ENCODE measurements at places on chromosomes 1 and 21.

GRCh38 chr21:46152927-46153246 lies 2.5 kb downstream of the FTCD start:
- DNase-seq: no peak

DNA sequence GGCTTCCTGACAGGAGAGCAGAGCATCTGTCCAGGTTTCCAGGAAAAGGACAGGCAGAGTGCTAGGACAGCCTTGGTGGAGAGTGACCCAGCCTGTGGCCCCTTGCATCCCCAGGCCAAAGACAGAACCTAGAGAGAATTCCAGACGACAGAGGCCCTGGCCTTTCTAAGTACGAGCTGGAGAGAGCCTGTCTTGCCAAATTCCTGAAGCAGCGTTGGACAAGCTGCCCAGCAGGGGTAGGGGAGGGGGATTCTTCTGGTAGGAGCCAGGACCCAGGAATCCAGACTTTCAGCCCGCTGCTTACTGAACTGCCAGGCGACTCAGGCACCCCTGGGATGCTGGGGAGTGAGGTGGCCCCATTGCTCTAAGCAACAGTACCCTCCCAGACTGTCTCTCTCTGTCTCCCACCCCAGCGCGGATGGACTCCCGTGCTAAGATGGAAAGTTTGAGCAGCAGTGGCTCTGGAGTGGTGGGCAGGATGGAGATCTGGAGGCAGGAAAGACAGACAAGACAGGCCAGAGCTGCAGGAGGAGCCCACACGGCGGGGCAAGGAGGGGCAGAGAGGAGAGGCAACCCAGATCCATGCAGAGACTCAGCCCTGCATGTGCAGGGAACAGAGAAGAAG lies 8.8 kb upstream of the PEAR1 start:
- no peak for DNase-seq

DNA sequence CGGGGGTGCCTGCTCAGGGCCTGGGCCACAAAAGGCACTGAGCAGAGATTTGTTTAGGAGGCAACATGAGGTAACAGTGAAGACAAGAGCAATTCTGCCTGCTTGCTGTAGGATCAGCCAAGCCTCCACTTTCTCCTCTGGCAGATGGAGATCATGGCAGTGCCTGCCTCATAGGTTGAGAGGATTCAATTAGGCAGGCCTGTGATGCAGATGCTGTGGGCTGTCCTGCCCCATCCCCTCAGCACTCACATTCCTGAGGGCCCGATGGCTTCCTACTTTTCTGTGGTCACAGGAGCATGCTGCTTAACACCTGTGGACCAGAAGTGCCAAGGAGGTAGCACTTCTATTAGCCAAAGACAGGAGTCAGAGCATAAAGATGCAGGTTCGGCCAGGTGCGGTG lies 1.2 kb upstream of the UBL4B start:
- no peak for DNase-seq

GRCh38 chr1:112263042-112263441 lies 133.0 kb upstream of the CTTNBP2NL start:
- DNase-seq: no peak

- no peak for DNase-seq
These were observed 4.2 kb downstream of the MPZL1 start for GRCh38 chr1:167726008-167726407.

DNA sequence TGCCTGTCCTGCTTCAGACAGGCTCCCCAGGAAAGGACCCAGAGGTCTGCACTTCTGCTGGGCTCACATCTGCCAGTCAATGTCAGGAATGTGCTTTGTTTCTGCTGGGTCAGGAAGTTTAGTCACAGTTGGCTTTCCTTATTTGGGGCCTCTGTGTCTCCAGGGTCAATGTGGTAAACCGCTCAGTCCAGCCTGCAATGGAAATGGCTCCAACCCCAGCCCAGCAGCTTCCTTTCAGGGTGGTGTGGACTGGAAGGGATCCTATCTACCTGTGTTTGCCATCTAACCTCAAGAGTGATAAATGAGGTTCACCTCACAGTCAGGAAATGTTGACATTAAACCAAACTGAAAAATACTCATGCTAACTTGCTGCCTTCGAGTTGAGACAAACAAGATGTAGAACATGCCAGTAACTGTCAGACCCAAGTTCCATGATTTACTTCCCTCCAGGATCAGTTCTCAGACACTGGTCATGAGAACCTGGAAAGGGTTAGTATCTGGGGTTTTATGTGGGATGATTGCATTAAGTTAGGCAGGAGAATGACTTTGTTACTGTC lies 20.3 kb downstream of the ENO1 start:
- DNase-seq: no peak

- DNase-seq: no peak
These were observed 51.9 kb upstream of the DMRTA2 start for GRCh38 chr1:50474859-50475809.

DNA sequence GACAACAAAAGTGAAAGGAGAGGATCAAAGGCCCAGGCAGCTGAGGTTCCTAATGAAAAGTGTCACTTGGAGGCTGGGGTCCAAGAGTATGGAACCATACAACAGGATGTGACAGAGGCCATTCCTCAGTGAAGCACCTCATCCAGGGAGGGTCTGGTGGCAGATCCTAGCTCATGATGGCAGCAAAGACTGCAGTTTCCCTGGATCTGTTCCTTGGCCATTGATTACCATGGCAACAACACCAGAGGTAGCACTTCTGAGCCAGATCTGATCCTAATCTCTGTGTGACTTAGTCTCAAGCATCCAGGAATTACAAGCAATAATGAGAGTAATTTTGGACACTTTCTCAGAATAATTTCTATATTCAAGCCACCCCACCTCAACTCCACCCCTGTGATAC lies 12.9 kb downstream of the FAM177B start:
- DNase-seq: no peak

DNA sequence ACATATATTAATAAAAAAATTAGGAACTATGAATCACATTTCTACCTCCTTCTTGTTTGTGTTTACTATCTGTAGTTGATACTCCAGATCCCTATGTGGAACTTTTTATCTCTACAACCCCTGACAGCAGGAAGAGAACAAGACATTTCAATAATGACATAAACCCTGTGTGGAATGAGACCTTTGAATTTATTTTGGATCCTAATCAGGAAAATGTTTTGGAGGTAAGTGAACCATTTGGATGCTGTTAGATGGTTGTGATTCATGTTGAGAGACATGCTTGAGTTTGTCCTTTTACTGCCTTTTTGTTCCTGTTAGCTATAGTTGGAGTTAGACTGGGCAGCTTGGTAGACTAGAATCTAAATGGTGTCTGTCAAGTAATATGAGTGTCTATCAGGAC lies 64.2 kb downstream of the PLA2G4A start:
- DNase-seq: no peak

GRCh38 chr21:31201548-31201947 lies 142.5 kb downstream of the TIAM1 start:
- DNase-seq: no peak

DNA sequence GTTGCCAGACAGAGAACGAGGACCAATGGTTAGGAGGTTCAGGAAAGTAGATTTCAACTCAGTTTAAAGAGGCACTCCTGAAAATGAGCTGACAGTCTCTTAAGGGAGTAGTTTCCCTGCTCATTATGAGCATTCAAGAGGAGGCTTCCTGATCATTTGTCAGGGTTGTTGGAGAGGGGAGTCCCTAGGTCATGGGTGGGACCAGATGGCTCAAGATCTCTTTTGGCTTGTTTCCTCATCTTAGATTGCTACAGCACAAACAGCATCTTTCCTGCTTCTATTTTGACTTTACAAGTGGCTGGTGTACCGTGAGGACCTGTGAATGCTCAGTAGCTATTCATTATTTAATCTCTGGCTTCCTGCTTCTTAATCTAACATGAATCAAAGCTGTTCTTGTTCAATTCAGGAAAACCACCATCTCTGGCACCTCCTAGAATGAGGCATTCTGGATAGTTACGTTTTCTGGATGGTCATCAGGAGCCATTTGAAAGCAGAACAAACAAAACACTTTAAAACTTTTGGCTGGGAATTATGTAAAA lies 47.6 kb downstream of the PEX14 start:
- DNase-seq: no peak

- DNase-seq: no peak
These were observed 997 bp upstream of the PTPN7 start for GRCh38 chr1:202161151-202162046.

DNA sequence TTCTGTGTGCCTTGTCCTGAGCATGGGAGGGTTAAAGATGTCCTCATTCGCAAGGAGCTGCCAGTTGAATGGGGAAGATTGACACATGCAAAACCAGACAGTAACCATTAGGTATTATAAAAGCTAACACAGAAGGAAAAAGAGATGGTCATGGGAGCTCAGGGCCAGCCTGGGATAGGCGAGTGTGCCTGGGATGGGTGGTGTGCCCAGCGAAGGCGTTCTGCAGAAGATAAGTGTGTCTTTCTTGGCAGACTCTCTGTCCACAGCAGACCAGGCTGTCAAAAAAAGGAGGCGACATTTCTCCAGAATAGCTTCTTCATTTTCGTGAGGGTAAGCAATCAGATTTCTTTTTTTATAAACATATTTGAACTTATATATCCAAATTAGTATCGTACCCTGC lies 14.1 kb downstream of the PGM1 start:
- no peak for DNase-seq

All from GM12892 (cell line).